ENCODE measurements at places on chromosomes 1 and 21. TPM values are rescaled to one million over a fixed set of nuclear protein-coding genes. Genes with fewer than 3 reads are reported as not detected.

The TDRD10 gene
- 47.1 TPM for total RNA-seq

The TSPAN1 gene
- 37.7 TPM for total RNA-seq

The MRPL9 gene
- 94.3 TPM for total RNA-seq

- no peak for DNase-seq
These were observed 97.2 kb downstream of the WDR64 start for GRCh38 chr1:241749041-241749944.

GRCh38 chr1:23168445-23169194 lies at the start of gene LUZP1:
TSS of gene LUZP1 (minus strand) at chr1:23168856.
- peak; percentile 94 for DNase-seq

The MAEL gene
- not detected for total RNA-seq

DNA sequence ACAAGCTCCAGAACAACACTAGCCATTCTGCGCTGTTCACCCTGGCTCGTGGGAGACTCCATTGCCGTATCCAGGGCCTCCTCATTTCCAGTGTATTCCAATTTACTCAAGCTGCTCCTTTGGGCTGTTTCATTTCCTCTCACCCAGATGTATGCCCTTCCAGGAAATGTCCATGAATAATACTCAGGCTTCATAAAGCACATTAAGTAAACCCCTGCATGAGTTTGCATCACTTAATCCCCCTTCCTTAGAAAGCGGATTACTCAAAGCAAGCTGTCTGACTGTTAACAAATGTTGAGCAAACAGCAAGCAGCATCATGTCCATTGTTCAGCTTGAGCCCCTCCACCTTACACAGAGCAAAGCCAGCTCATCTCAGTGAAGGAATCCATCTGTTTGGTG lies 403.6 kb upstream of the PBX1 start:
- no peak for DNase-seq

All from upper lobe of left lung (tissue), 6 donors.